CD14-positive monocyte (primary cell): ENCODE measurements at places on chromosomes 11 and 22.

- DNase-seq = no peak
Observed at GRCh38 chr11:14269692-14270573, 89.0 kb downstream of the RRAS2 start.

DNA sequence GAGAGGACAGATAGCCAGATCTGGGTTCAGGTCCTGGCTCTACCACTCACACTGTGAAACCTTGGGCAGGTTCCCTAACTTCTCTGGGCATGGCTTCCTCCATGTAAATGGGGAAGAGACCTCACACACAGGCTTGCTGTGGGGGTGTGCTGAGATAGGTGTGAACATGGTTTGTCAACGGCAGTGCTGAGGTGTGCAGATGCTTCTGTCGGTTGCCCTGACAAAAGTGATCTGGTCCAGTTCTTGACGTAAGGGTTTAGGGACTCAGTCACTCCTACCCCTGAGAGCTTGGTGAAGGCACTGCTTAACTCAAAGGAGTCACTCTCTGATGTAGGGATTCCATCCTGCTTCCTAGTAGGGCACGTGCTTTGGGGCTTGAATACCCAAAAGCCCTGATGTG is 2.0 kb downstream of the C1QTNF4 start:
- no peak for DNase-seq

DNA sequence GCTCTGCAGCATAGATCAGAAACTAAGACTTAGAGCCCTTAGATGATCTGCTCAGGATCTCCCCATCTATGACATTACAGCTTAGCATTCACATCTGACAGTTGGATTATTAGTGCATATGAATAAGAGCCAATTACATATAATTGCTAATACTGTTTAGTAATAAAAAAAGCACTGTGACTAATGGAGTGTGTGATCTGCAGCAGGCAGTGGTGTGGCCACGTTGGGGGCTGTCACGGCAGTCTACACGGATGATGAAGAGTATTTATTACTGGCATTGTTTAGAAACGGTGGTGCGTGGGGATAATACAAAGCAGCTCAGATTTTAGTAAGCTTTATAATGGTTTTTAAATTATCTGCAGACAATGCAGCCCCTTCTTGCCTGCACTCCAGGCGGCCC is 93.5 kb upstream of the TIMP3 start:
- DNase-seq = no peak

- no peak for DNase-seq
Observed at GRCh38 chr22:46162771-46163556, 12.6 kb downstream of the PPARA start.

GRCh38 chr22:44403602-44404329 is 91.0 kb upstream of the SHISAL1 start:
- no peak for DNase-seq

DNA sequence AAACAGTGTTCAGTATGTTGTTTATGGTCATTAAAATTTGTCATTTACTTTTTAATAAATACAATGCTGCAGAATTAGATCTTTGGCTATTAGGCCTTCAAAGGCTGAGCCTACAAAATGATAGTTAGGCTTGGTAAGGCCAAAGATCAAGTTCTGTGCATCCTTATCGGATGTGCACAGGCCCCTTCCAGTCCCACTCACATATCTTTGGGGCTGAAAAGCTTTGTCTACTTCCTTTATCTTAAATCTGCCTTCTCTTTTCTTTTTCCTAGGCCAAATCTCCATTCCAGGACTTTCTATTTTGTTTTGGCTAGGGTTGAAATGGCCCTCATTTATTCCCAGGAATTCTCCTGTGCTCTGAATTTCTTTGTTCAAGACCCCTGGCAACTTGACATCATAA is 3.4 kb upstream of the GLB1L2 start:
- no peak for DNase-seq

GRCh38 chr11:115911613-115912346 is 407.6 kb upstream of the CADM1 start:
- no peak for DNase-seq

DNA sequence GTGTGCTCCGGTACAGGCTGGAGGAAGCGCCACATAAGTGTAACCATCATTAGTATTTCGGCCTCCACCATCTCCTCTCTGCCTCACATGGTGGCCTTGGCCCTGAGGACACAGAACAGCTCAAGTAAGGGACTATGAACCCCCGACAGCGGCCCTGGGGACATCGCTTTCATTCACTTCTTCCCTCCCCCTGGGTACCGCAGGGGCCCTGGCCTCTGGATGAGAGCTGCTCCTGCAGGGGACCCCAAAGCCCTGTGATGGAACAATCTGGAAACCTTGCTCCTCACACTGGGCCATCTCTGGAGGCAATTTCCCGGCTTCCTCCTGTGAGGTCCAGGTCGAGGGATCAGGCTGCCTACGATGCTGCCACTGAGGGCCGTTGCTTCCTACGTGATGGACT is 565.5 kb downstream of the BRD1 start:
- DNase-seq = no peak

GRCh38 chr22:20128902-20129746 is 2.5 kb upstream of the ZDHHC8 start:
- no peak for DNase-seq

DNA sequence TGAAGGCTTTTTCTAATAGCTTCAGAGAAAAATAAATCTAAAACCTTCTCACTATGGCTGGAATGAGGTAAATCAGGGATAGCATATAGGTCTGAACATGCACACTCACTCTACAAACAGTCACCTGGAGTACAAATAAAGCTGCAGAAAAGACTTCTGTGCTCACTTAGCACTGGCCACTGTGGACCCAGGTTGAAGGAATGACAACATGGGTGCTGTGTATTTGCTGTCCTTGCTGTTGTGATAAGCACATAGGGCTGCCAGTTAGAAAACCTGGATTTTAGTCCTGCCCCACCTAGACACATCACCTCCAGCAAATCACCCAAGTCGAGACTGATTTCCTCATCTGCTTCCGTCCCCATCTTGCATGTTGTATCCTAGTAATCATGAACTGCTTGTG is 51.2 kb downstream of the FZD4 start:
- DNase-seq = no peak

- DNase-seq = peak; percentile 23
Observed at GRCh38 chr11:72405009-72405408, 29.3 kb downstream of the CLPB start.

DNA sequence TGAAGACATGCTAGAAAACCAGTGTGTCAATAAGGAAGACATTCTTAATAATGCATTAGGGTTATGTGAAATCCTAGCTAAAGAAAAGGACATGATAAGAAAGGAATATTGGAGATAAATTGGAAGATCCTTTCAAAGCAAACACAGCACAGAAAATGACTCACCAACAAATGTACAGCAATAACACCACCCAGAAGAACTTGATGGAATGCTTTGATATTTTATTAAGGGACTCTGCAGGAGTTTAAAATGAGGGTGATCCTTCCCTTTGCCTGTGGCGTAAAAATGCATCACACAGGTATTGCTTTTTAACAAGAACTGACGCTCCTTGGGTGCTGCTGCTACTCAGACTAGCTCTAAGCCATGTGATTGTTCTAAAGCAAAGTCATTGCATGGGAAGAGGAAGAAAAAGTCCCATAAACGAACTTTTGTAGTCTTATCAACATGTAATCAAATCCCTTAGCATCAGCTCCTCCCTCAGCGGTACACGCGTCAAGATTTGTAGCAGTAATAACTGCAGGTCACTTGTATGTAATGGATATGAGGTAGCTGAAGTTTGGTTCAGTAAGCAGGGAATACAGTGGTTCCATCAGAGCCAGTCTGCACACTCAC is 48.4 kb upstream of the EED start:
- no peak for DNase-seq

DNA sequence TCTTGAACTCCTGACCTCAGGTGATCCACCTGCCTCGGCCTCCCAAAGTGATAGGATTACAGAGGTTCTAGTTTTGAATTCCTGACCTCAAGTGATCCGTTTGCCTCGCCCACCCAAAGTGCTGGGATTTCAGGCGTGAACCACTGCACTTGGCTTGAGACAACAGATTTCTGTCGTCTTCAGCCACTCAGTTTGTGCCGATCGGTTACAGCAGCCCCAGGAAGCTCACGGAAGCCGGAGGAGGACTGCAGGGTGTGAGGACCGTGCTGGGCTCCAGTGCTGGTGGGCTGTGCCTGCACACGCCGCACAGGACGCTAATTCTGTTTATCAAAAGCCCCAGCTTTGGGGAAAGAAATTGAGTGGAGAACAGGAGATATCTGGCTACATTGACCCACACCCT is 82.0 kb downstream of the CELSR1 start:
- DNase-seq = no peak
